Iris pigment epithelial cell (primary cell): ENCODE measurements at places on chromosomes 5 and 9.
A peak's percentile ranks its signal among the peaks of the same experiment; 100 is the strongest.

- DNase-seq, result no peak
Measured at GRCh38 chr9:1580215-1580614, 434.9 kb upstream of the SMARCA2 start.

DNA sequence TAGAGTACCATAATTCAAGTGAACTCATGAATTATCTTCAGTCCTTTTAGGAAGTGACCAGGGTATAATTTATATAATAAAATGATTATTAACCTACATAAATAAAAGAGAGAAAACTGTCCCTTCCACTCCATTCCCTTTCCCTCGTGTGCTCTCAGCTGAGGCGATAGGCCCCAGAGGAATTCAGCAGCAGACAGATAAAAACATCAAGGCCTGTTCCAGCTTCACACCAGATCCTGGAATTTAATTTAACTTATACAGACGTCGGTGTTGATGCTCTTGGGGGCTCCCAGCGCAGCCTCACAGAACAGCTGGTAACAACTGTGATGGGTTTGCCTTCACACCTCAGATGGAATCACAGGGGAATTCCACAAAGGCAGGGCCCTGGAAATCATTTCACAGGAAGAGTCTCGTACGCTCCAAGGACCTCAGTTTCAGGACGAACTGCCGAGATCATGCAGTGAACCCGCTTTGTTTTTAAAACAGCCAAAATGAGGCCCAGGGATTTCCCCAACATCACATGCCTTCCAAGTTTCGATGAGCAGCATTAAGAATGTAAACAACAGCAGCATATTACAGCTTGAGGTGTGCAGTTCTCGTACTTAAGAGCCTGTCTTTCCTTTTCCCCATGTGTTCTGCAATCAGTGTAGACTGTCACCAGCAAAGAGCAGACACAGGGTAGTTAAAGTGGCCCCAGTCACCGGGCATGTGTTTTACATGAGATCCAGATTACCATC, 73.6 kb upstream of the ALDH1B1 start:
- DNase-seq, result peak; percentile 61

DNA sequence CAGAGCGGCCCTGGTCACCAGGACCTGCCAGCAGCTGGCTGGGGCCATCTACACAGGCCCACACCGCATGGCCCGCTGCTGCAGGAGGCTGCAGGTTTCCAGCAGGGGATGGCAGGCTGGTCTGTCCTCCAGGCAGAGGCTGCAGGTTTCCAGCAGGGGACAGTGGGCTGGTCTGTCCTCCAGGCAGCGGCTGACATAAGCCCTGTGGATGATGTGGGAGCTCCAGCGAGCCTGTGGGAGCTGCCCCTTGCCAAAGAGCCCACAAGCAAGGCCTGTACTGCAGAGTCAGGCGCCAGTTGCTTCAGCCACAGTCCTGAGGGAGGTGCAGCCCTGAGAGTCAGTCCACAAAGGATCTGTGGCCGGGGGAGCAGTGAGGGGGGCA, 18.5 kb downstream of the TPPP start:
- no peak for DNase-seq

DNA sequence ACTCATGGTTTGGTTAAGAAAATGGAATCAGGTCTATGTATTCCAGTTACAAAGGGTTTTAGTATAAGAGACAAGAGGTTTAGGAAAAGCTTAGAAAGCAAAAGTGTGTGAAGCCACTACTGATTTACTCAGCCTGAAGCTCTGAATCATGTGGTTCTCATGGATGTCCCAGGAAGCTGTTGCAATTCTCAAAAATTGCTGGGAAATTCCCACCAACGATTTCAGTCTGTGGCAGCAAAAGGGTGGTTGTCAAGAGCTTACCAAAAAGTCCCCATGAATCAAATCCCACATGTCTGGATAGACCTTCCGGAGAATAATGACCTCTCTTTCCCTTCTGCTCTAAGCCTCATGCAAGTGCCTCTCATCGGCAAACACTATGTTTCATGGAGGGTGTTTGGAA, 929.9 kb downstream of the TLE4 start:
- peak; percentile 73 for DNase-seq

- peak; percentile 14 for DNase-seq
Measured at GRCh38 chr9:4012441-4012840, 287.4 kb downstream of the GLIS3 start.
